Cardiac septum (tissue), 1 donor: ENCODE measurements at places on chromosomes 4 and X. TPM values are rescaled to one million over a fixed set of nuclear protein-coding genes. Genes with fewer than 3 reads are reported as not detected.

DNA sequence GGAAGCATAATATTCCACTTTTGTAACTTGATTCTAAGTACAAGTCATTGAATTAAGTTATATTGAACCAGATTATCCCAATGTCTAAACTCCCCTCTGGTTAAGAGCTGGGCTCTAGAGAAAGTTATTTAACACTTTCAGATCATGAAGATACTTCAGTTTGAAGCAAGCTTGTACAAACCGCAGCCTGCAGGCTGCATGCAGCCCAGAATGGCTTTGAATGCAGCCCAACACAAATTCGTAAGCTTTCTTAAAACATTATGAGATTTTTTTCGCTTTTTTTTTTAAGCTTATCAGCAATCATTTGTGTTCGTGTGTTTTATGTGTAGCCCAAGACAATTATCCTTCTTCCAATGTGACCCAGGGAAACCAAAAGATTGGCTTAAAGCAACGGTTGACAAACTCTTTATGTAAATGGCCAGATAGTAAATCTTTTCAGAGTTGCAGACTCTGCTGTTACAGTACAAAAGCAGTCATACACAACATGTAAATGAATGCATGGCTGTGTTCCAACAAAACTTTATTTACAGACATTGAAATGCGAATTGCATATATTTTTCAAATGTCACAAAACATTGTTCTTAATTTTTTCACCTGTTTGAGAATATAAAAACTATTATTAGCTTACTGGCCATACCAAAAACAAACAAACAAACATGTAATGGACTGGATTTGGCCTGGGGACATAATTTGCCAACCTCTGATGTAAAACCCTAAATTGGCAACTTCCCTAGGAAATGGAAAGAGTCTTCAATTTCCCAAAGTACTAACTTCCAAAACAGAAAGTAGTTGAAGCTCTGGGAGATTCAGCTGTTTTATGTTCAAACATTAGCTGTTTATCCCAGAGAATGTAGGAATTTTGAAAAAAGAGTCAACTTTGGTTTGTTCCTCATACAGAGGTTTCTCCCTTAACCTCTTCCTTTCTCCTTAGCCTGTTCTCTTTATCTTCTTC is 201.1 kb upstream of the MBNL3 start:
- DNase-seq, result no peak

DNA sequence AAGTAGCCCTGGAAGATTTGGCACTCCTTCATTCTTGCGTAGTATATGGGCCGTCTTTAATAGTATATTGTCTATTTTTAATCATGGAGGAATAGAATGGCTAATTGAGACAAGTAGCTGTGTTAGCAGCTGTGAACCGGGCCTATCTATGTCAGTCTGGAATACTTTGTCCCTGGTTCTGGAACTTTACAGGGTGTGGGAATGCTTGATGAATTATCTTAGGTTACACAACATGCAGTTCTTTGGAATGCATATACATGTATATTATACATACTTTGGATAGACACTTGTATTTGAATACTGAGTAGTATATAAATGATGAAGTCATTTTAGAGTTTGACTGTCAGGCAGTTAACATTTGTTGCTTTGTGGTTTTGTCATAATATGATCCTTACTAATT is 37.4 kb downstream of the PDLIM5 start:
- no peak for DNase-seq

- DNase-seq, result no peak
Observed at GRCh38 chrX:38916801-38917200, 115.5 kb downstream of the MID1IP1 start.

- DNase-seq, result no peak
Observed at GRCh38 chr4:72311291-72311690, 257.7 kb downstream of the ADAMTS3 start.

NR0B1 gene
- total RNA-seq, result not detected

DNA sequence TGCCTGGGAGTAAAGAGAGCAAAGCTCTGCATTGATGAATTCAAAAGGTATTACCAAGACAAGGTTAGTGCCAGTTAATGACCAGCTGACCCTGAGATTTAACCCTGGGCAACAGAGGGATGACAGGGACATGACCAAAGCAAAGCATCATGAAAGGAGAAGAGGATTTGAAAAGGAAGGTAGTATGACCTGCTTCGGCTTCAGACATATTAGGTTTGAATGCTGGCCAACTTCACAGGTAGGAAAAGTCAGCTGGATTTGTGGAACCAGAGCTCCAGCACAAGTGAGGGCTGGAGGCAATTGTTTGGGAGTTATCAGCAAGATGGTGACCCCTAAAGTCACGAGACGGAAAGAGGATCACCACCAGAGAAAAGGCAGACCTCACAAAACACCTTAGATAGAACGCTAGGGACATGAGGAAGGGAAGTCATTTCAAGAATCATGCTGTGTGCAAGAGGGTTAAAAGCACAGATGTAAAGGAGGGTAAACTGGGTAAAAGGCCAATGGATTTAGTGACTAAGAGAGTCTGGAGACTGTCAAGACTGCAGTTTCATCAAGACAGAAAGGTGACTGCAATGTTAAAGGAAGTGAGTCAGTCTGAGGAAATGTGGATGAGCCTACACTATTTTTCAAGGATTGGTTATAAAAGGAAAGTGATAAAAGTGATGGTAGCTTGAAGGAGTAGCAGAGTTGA is 45.6 kb downstream of the SH3RF1 start:
- no peak for DNase-seq

- no peak for DNase-seq
Observed at GRCh38 chr4:5036239-5036638, 15.0 kb upstream of the STK32B start.

ARHGEF9 gene
- 55.8 TPM for total RNA-seq

GRCh38 chr4:29453303-29453820 is 1266.8 kb upstream of the PCDH7 start:
- no peak for DNase-seq

DNA sequence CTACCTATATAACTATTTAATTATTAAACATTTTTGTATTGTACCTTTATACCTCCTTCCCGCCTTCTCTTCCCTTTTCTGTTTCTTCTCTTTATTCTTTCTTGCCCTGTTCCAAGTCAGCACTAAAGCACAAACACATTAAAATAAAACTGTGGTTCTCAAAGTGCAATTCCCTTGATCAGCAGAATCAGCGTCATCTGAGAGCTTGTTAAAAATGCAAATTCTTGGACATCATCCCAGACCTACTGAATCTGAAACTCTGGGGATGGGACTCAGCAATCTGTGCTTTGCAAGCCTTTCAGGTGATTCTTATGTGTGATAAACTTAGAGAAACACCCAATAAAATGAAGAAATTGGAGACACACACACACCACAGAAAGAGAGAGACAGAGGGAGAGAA is 178.4 kb upstream of the BMP3 start:
- no peak for DNase-seq

DNA sequence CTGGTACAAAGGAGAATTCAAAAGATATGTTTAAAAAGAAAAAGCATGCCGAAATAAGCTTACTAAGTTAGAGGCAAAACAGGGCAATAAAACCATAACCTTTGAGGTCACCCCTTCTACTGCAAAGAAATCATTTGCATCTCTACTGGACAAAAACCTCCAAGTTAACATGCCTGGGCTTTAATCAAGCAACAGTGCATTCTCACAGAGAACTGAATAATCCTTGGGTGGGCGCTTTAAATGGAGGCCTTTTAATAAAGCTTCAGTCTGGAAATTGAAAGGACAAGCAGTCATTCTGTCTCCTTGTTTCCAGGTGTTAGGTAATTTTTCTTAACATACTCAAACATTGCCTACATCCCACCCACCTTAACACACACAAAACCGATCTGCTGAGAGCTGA is 34.6 kb upstream of the SMS start:
- no peak for DNase-seq
